Fibroblast of skin of left biceps (primary cell): ENCODE measurements at places on chromosomes 16 and 17.

DNA sequence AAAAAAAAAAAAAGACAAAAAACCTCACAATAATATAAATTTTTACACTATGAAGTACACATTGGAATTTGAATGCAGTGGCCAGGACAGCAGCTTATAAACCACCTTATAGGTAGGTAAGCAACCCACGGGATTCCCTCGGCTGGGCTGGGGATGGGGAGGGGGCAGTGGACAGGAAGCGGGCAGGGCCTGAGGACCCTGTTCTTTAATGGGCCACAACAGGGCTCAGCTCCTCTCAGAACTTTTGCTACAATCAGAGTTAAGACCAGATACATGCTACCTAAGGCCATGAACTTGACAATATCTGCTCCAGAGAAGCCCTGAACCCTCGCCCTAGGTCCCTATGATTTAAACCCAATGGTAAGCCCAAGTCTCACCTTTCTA lies 25.1 kb downstream of the STAT5A start:
- no peak for DNase-seq

DNA sequence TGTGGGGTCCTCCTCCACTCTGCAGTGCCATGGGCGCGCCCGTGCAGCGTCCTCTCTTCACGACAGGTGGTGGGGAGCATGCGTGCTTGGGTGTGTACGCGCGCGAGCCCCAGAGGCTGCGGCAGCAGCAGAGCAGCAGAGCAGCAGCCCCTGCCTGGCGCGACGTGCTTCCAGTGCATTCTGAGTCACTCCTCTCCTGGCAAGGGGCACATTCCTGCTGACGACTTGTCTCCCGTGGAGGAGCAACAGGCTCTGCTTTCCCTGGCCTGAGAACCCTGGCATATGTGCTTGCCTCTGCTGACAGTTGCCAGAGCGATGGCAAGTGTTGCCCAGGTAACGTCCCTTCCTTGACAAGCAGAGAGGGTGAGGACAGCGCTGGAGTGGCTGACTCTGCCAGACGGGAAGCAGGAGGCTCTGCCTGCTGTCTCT lies 133.8 kb upstream of the PLCG2 start:
- peak; percentile 13 for DNase-seq

DNA sequence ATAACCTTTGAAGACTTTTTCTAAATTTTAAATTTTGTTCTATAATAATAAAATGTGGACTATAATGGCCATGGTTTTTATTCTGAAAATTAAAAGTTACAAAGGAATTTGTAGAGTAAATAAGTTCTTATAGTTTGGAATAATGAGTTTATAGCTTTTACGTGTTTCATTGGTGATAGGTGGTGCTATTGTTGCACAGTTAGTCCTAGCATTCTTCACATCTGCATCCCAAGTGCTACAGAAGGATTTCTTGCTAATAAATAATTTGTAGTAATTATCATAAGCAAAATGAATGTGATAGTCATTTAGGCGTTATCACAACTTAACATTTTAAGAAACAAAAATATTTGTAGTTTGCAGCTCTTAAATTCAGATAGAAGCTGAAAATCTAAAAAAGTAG lies 67.9 kb downstream of the BCAS3 start:
- no peak for DNase-seq

- no peak for DNase-seq
Observed at GRCh38 chr17:81397314-81398175, 2.3 kb downstream of the BAHCC1 start.

- no peak for DNase-seq
Observed at GRCh38 chr17:10120749-10121148, 77.7 kb downstream of the GAS7 start.

- no peak for DNase-seq
Observed at GRCh38 chr16:79988721-79989220, 388.2 kb upstream of the MAF start.

DNA sequence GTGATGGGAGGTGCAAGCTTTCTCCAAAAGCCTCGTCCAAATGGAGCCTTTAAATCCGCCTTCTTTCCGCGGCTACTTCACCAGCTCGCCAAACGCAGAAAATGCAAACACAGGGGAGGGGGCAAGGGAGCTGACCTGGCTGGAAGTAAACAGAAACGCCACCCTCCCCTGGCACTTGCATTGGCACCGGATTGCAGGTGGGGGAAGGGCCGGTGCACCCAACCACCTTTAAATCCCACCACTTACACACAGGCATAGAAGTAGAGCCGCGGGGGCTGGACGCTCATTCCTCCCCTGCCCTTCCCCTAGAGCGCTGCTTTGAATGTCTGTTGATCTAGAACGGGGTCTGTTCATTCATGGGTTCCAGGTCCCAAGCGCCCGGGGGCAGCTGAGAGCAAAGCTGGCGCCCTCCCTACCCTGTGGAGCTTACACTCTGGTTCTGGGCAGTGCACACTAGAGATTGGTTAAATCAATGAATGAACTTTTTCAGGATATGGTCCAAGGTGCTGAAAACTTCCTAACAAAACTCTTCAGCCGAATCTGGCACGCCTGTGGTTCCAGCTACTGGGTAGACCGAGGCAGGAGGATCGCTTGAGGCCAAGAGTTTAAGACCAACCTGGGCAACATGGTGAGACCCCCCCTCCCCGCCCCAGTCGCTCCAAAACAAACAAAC lies 920 bp upstream of the ZCCHC14 start:
- DNase-seq = no peak

DNA sequence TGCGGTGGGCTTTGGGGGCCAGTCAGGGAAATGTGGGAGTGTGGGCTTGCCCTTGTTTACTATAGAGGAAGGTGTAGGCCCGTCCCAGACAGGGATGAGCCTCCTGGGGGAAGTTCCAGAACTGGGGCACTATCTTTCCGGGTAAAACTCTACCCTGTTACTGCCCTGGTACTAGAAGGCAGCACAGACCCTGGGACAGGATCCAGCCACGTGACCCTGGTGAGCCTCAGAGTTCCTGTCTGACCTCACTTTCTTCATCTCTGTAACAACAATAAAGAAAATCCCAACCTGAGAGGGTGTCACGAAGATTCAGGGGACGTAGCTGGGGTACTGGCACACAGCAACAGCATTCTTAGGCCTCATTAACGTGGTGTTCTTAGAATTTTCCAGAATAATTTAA lies 239.6 kb upstream of the FOXF1 start:
- DNase-seq = no peak

DNA sequence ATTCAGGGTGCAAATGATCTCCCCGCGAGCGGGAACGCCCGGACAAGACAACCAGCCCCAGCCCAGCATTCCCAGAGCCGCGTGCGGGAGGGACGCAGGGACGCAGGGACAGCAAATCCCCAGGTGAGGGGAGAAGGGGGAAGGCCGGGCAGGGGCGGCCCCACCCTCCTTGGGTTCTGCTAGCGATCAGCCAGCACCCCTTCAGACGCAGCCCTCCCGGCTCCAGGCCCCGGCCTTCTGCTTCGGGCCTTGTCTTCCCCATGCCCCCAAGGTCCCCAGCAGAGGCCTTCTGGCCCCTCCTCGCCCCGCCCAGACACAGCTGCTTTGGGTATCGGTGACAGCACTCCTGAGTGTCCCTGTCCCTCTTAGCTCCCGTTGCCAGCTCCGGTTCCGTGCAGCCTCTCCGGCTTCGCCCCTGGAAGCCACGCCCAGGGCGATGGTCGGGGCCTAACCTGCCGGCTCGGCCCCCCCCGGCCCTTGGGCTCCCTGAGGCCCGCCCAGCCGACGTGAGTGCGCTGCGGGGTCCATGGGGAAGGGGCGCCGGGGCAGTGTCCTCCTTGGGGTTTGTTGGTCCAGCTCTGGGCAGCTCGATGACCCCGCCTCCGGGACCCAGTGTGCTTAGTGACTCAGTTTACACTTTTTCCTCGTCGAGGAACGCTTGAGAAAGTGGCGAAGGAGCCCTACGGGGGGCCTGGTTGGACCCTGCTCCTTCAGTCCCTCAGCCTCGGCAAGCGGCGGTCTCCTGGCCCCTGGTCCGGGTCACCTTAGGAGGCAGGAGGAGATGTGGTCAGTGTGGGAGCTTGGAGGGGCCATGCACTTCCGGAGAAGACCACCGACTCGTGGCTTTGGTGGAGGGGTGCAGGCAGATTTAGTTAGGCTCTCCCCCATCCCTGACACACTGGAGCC lies 50.5 kb upstream of the AMZ2 start:
- no peak for DNase-seq

DNA sequence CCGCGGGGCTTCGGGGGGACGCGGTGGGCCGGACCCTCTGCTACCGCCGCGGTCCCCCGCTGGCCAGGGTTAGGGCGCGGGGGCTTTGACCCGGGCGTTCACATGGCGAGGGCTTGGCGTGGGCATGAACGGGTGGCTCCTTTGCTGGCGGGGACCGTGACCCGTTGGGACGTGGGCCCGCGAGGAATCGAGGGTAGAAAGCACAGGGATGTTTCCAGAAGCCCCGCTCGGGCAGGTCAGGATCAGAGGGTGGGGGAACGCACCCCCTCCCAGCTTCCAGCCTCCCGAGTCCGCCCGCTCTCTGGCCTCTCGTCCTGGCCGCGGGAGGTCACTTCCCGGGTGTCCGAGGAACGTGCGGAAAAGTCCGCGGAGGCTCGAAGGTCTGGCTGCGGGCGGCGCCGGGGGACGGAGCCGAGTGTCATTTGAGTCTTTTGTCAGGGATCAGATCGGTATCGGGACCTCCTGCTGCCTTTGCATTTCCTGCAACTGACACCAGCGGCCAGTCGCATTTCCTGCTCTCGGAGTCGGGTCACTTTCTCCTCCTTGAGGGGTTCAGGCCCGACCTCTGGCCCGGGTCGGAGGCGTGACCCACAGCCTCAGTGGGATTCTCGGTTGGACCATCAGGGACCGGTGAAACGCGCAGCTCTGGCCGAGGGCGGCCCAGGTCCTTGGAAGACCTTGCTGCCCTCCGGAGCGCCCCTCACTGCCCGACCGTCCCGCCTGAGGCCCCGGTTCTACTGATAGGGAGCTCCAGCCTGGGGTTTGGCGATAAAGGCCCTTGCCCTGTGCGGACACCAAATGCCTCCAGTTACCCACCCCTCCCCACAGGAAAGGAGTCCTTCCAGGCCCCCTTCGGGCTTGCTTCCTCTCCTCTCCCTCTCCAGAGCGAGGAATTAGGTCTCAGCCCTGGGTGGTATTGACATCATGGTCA lies 702 bp upstream of the WNT3 start:
- no peak for DNase-seq

DNA sequence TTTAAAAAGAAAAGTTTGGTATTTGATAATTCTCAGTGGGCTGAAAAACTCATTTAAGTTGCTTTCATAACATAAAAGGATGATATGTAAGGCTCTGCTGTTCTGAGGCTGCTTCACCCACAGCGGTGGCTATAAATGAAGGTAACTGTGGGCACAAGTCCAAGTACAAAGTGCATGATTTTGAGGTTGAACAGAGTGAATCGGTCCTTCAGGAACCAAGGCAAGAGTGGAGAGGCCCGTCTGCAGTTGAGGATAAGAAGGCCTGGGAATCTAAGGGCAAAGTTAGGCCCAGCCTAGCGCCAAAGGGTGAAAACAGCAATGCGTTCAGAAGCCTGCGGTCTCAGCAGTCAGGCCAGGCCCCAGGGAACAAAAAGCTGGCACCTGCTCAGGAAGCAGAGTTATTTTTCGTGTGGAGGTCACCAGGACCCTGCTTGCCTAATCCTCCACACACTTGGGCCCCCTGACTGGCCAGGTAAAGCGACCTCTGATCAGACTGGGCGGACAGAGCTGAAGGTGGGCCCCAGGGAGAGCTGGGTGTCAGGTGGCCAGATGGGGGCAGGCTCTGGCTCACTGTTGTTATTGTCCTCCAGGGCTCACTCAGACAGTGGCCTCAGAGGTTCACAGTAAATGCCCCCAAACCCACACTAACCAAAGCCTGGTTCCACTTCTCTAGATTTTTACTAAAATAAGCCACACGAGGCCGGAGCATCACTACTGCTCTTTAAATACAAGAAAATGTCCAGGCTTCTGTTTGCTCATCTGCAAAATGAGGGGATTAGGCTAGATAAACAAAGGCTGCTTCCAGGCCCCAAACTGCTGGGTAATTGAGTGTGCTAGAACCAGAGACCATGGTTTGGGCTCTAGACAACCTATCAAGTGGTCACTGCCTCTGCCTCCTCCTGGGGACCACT lies 46.5 kb downstream of the TEX2 start:
- peak; percentile 25 for DNase-seq

DNA sequence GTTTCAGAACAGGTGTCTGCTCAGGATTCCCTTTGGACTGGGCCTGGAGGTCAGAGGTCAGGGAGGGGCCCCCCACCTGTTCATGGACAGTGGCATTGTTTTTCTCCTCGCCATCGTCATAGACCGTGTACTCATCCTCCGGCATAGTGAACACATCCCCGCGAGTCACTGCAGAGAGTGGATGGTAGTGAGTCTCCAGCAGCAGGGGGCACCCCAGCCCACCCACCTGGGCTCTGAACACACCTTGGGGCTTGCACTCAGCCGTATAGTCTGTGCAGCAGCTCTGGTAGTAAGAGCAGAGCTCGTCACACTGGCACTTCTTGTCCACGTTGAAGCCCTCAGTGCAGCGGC lies 448 bp downstream of the VTN start:
- no peak for DNase-seq

DNA sequence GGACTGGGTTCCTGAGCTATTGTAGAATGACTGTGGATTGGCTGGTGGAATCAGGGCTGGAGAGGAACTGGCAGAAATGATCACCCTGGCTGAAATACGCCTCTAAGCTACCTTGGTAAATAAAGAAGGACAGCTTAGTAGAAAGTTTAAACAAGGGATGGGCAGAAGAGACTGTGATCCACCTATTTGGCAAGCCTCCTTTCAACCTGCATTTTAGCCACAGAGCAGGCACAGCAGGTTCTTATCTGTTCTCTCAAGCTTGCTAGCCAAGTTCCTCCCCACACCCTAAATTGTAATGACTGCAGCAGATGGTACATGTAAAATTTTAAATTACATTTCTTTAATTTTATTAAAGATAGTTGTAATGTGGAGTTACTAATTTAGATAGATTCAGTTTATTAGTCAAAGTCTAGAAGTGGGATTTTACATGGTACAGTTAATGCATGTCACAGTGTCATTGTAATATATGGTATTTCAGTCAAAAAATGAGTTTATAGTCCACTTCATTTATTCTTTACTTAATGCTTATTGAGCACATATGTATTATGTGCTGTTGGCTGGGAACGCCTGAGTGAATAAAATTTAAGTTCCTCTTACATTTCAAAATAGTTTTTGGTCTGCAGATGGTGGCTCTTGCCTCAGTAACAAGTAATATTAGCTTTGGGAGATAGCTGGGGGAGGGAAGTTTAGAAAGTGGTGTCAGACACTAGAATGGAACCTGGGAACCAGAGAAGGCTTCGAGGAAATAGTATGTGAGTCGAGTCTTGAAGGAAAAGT lies 11.2 kb downstream of the EPN2 start:
- no peak for DNase-seq

GRCh38 chr16:50835358-50836060 lies 93.6 kb downstream of the CYLD start:
- DNase-seq = no peak
